ENCODE measurements at places on chromosomes 2 and 18. TPM values are rescaled to one million over a fixed set of nuclear protein-coding genes. Genes with fewer than 3 reads are reported as not detected.
A peak's percentile ranks its signal among the peaks of the same experiment; 100 is the strongest.

DNA sequence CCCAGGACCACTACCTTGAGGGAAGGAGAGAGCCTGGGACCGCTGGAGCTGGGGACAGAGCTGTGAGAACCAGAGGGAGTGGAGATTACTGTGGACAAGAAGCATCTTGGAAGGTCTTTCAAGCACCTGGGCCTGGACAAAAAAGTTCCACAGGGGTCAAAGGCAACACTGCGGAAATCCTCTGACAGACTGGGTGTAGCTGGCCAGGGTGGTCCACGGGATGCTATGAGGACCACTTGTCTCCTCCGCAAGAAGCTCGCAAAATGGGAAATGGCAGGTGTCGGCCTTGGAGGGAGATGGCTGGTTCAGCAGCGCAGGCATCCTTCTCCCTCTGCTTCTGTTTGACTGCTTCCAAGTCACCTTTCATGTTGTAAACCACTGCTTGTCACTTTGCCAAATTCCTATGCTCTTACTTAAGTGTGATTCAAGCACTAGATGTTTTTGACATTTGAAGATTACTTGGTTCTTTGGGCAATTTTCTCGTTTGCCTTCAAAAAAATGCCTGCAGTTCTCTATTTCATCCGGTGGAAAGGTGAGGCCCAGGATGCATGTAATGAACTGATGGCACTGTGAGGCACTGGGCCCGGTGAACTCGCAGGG is 27.7 kb downstream of the KLHL29 start:
- DNase-seq, result peak; percentile 28
- H3K4me3 ChIP-seq, result no peak overlapping the region
- H3K27me3 ChIP-seq, result no peaks in the 10 kb centered on the region
- peak overlapping the region; percentile 13 for H3K27ac ChIP-seq

- H3K4me1 ChIP-seq, result peaks cover 15% of the 10 kb centered on the region
- no peak for DNase-seq
- no peak overlapping the region for H3K27ac ChIP-seq
- H3K4me3 ChIP-seq, result no peak overlapping the region
Measured at GRCh38 chr2:161104054-161104553, 56.1 kb upstream of the TANK start.

DNA sequence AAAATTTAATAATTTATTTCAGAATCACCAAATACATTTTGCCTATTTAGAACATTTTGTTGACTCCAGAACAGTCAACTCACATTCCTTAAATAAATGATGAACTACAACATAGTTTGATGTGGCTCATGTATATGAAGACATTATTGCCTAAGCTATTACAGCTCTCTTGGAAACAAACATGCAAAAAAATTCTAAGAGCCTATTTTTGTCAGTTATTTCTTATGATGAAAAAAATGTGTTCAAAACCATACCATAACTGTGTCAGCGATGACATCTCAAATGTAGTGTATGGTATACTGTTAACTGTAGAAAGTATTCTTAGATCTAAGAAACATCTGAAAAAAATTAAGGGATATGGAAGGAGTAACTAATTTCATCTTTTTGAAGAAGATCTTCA is 6.3 kb upstream of the EMILIN2 start:
- no peaks in the 10 kb centered on the region for H3K4me1 ChIP-seq
- H3K27me3 ChIP-seq, result peaks cover 13% of the 10 kb centered on the region
- H3K4me3 ChIP-seq, result no peak overlapping the region
- no peak overlapping the region for H3K27ac ChIP-seq
- no peaks in the 10 kb centered on the region for H3K36me3 ChIP-seq

DNA sequence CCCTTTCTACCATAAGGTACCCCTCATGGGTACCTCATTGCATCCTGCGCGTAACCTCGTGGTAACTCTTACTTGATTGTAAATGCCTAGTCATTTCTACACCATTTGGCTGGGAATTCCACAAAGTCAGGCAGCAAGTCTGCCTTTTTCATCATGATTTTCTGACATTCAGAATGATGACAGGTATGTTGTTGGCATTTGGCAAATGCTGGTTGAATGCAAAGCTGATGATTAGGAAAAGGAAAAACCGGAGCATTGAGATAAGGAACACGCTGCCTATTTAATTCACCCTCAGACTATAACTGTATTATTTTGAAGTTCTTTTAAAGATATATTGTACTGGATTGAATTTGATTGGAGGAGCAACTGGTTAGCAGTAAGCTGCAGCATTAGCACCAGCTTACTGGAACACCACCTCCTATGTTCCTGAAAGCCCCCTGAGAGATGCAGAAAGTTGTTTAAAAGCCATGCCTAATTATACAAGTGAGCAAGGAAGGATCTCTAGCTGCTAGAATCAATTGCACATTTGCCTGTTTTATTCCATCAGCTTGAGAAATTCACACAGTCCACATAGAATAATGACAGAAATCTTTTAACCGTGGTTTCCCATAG is 520.1 kb downstream of the LRP1B start:
- no peak for DNase-seq
- no peak overlapping the region for H3K4me3 ChIP-seq

- H3K27ac ChIP-seq, result no peak overlapping the region
- H3K36me3 ChIP-seq, result no peaks in the 10 kb centered on the region
- no peaks in the 10 kb centered on the region for H3K4me1 ChIP-seq
Measured at GRCh38 chr2:18117592-18117991, 239.1 kb downstream of the KCNS3 start.

GRCh38 chr2:68317971-68318913 is 1.5 kb downstream of the CNRIP1 start:
- no peaks in the 10 kb centered on the region for H3K36me3 ChIP-seq
- peak overlapping the region; percentile 91 for H3K27ac ChIP-seq
- peak overlapping the region; percentile 74 for H3K4me3 ChIP-seq
- peak; percentile 41 for DNase-seq
- peaks cover 21% of the 10 kb centered on the region for H3K27me3 ChIP-seq

DNA sequence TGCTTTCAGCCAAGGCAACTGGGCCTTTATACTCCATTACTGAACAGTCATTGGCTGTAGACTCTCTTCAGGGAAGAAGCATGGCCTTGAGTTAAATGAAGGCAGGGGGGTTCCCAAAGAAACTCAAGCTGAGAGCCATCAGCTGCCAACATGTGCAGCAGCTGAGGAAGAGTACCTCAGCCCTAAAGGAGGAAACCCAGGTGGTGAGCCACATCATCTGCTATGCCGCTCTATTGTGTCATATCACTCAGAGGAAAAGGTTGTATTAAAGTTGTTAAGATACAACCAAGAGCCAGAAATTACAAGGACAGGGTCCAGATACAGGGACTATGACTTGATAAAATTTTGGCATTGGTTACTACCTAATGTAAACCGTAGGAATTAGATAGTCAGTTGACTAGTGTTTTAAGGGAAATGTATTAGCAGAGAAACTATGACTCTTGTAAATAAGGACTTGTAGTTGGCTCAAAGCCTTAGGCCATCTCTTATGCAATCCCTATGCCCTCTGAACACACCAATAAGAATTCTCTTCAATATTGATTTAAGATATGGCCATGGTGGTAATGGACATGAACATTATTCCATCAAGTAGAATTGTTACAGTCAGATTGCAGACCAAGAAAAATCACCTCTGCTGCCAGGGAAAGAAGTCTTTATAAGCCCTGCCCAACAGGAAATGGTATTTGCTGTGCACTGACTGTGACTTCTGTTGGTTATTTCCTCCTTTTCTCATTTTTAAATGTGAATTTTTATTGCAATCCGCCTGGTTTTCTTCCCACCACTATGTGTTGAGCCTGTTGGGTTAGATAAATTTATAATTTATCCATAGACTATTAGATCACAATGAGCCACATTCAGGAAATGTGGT is 9.2 kb upstream of the LRPPRC start:
- no peak overlapping the region for H3K4me3 ChIP-seq
- H3K4me1 ChIP-seq, result no peaks in the 10 kb centered on the region
- no peak overlapping the region for H3K27ac ChIP-seq
- no peak for DNase-seq

DNA sequence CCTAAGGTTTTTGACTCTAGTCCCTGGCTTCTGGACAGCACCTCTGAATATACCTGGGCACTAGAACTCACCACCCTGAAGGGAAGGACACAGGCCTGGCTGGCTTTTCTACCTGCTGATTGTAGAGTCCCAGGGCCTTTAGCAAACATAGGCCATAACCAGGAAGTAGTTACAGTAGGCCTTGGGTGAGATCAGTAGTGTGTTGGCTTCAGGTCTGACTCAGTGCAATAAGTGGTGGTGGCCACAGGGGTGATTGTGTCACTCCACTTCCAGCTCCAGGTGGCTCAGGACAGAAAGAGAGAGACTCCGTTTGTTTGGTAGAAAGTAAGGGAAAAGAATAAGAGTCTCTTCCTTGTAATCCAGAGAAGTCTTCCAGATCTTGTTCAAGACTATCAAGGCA is 101.7 kb upstream of the LGALSL start:
- H3K36me3 ChIP-seq, result no peaks in the 10 kb centered on the region
- no peak for DNase-seq

CRYGC gene
- total RNA-seq, result not detected

SRD5A2 gene
- 5.3 TPM for total RNA-seq

Data from lung (tissue), 17 donors.